ENCODE measurements at places on chromosomes 1 and 21.

DNA sequence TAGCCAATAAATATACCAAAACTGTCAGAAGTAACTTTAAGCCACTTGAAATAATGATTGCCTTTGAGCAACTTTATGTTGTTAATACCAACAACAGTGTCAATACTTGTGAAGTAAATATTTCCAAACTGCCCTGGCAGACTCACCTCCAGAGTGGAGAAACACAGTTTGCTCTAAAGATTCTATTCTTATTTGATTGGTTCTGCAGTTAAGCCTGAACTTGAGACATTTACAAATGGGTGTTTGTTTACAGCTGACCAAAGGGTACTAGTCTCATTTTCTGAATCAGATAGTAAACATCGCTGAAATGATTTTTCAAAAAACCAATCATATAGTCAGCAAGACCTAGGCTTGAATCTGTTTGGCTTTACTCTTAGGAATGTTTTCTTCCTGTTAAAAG, 1.3 kb upstream of the MYOC start:
- DNase-seq = no peak

- DNase-seq = no peak
Measured at GRCh38 chr1:36307601-36308330, 1.6 kb downstream of the SH3D21 start.

DNA sequence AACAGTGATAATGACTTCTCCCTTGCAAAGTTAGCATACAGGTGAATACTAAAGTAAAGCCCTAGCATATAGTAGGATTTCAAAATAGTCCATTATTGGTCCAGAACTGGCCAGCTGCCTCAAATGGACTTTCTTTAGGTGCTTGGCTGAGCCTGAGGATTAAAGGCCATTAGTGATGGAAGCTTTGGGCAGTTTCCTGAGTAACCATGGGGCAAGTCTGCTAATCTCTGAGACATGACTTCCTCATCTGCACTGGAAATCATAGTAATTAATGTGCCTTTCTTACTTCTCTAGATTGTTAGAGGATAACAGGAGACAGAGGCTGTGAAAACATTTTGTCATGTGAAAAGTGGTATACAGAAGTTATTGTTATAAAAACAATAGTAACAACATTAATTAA, 156.5 kb upstream of the UBE2U start:
- no peak for DNase-seq

- no peak for DNase-seq
Measured at GRCh38 chr1:10631811-10632593, 157.3 kb downstream of the PEX14 start.

DNA sequence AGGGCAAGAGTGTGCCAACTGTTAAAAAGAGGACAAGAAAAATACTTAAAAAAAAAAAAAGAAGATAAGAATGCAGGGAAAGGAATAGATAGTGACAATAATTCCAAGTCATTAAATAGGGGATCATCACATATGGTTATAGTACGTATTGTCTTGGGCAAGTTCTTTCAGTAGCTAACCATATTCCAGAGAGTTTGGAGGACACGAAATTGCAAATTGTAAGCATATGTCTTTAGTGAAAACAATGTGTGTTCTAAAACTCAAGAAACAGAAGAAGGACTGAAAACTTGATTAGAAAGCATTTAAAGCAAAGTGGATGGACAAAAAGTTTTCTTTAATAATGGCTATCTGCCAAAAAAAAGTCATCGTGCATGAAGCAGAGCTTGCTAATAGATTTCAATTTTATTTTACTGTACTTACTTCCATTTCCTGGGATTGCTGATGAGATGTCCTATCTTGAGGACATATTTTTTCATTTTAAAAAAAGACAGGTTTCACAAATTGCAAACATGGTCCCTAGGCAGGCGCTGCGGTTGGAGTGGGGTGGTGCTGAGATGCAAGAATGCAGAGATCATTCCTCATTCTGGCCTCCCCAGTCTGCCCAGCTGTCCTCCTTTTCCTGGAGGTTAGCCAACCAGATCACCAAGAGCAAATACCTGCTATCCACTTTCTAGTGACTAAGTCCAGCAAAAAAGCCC, 11.9 kb downstream of the TSPAN2 start:
- DNase-seq = no peak

DNA sequence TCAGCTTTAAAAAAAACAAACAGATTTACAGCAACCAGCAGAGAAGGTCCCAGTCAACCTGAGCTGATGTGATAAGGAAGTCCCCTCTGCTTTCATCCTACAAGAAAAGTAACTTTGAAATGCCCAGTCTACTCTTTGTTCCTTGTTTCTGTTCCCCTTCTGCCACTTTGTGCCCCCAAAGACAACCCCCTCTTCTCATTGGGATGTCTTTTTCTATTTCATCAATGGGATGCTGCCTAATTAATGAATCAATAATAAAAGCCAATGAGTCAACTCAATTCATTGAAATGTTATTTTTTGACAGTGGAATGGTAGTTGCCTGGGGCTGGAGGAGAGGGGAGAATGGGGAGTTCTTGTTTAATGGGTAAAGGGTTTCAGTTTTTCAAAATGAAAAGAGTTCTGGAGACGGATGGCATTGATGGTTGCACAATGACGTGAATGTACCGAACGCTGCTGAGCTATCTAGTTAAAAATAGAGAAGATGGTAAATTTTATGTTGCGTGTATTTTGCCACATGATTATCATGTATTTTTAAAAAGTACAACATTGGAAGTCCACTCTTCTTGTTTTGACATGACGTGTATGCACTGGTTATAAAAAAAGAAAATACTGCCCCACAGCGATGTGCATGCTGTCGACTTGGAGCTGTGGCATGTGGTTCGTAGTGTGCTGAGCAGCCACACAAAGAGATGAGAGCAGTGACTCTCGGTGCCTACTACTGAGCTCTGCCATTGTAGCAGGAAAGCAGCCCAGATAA, 22.4 kb upstream of the PADI2 start:
- DNase-seq = no peak

- no peak for DNase-seq
Measured at GRCh38 chr21:34825948-34826548, 157.3 kb downstream of the CLIC6 start.

DNA sequence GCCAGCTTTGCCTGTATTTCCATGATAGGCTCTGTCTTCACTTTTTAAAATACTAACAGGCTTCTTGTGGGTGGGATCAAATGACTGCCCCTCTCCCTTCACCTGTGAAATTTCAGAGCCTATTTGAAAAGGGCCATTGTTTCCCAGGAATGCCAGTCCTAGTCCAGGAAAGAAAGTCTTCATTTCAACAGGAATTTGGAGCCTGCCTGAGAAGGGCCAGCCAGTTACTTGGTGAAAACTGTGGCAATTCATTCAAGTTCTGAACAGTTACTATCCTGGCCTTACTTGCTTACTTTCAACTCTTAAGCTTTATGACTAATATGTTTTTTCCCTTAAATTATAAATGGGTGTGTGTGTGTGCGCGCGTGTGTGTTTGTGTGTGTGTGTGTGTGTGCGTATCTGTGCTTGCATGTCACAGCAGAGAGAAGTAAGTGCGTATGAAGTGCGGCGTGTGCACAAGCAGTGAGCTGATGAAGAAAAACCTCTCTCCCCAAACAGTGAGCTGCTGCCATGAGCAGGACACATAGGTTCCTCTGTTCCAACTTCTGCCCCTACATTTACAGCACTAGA, 67.5 kb upstream of the RNPC3 start:
- DNase-seq = no peak

DNA sequence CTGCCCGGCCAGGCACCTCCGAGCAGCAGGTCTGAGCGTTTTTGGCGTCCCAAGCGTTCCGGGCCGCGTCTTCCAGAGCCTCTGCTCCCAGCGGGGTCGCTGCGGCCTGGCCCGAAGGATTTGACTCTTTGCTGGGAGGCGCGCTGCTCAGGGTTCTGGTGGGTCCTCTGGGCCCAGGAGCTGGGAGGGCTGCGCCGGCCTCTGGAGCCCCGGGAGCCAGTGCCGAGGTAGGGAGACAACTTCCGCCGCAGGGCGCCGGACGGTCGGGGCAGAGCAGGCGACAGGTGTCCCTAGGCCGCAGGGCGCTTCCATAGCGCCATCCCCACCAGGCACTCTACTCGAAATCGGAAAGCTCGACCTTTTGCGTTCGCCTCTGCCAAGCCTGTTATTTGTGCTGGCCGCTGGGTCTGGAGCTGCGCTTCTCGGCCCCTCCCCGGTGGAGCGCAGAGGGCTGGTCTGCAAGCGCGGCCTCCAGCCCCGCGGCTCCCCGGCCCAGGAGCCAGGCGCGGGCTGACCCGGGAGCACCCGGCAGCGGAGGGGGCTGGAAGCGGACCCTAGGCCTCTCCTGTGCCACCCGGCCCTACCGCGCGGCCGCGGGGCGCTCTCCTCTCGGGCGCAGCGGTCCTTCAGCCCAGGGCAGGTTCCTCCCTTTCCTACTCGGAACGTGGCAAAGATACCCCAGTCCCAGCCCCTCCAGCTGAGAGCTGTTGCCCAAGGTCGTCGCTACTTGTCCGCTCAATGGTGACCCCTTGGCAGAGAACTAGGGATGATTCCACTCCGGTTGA, 2.2 kb downstream of the SIM2 start:
- DNase-seq = no peak

- DNase-seq = no peak
Measured at GRCh38 chr1:67636146-67636545, 48.9 kb upstream of the GADD45A start.

GRCh38 chr1:55854911-55855310, 639.7 kb upstream of the USP24 start:
- no peak for DNase-seq

DNA sequence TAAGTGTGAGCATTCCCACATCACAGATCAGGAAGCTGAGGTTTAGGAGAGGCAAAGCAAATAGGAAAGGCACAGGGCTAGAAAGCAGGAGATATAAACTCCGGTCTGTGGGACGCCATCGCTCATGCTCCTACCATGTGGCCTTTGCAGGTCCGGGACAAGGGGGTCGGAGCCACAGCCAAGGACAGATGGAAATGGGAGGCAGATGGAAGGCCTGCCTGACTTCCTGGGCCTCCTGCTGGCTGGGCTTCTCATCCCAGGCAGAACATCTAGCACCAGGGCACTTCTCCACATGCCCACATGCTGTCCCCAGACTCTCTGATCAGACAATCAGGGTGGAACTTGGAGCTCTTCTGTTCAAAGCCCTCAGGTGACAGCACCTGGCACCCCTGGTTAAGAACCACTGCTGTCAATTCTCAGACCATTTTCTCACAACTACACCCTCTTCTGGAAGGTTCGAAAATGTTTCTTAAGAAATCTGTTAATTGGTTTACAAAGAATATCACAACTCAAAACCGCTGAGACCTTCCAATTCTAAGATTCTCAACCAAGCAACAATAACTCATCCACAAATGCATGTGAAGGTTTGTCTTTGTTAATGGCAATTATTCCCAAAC, 173.3 kb upstream of the EDN2 start:
- DNase-seq = no peak

- DNase-seq = no peak
Measured at GRCh38 chr1:230010603-230011332, 56.3 kb upstream of the GALNT2 start.

DNA sequence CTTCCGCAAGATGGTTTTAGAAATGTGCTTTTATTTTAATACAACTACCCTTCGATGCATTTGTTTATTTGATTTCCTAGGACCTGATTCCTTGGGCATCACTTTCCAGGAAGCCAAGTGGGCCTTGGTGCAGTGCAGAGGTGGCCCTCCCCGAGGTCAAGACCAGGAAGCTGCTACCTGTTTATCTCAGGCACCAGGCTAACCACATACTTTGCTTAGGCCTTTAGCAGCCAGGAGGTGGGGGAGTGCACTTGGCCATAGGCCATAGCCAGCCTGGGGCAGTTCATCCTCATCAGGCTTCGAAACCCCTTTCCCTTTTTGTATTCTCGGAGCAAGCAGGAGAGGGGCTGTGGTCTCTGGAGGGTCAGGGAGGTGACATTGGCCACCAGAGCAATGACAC, 45.4 kb downstream of the SMYD2 start:
- DNase-seq = no peak

DNA sequence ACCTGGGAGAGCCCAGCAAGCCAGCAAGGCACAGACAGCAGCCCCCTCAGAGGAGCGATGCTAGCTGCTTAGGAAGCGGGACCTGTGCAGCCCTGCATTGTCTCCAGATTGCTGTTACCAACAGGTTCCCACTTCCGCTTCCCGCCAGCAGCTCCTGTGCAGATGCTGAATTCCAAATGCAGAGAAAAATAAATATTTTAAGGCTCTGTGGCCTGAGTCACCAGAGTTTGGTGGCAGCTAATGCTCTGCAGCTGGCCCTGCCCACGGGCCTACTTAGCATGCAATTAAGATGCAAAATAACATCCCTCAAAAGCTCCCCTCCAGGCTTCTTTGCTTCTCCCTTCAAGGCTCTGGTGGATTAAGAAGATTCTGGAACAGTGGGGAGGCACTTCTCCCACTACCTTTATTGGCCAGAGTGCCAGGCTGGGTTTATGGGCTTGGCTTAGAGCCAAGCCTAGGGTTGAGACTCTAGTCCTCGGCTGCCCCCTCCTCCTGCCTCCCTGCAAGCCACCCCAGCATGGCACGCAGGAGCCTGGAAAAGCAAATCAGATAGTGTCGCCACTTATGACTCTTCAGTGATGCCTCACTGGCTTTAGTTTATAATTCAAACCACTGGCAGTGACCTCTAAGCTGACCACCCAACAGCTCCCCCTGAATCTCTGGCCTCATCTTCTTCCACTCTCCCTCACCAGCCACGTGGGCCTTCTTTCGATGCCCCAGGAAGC, 207.1 kb upstream of the ZC3H12A start:
- no peak for DNase-seq

- DNase-seq = no peak
Measured at GRCh38 chr1:29341936-29342335, 105.6 kb downstream of the PTPRU start.

GRCh38 chr1:168653567-168653966, 75.4 kb downstream of the DPT start:
- no peak for DNase-seq

- no peak for DNase-seq
Measured at GRCh38 chr1:66426239-66426853, 107.6 kb upstream of the SGIP1 start.

- DNase-seq = no peak
Measured at GRCh38 chr1:208069317-208069716, 158.4 kb upstream of the CD34 start.

- no peak for DNase-seq
Measured at GRCh38 chr1:114521396-114522263, 10.6 kb upstream of the TRIM33 start.

- no peak for DNase-seq
Measured at GRCh38 chr1:41383094-41383852, 22.0 kb downstream of the FOXO6 start.

DNA sequence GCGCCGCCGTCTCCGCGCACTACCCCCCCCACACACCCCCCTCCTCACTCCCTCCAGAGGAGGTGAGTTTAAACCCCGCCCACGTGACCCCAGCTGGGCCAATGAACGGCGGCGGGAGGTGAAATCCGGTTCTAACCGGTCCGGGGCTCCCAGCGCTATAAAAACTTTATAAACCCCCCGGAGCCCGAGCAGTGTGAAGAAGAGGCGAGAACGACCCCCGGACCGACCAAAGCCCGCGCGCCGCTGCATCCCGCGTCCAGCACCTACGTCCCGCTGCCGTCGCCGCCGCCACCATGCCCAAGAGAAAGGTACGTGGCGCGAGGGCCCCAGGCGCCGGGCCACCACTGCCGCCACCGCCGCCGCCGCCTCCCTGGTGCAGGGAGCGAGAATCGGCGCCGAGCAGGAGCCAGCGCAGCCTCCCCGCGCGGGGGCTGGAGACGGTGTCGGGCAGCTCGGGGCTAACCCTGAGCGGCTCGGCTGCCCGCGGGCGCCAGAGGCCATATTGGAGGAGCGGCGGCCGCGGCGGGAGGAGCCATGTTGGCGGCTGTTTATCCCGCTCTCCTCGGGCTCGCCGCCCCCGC, at the start of gene HMGN2:
Gene HMGN2 (plus strand): TSS at position 121 of the 581 bp plus-strand sequence. CDS start 173 bp downstream, at position 294.
- DNase-seq = peak; percentile 93
